ENCODE measurements at places on chromosomes 1 and 21. TPM values are rescaled to one million over a fixed set of nuclear protein-coding genes. Genes with fewer than 3 reads are reported as not detected.

- no peaks in the 10 kb centered on the region for H3K36me3 ChIP-seq
- no peak for DNase-seq
- peaks cover 17% of the 10 kb centered on the region for H3K4me1 ChIP-seq
- peak overlapping the region; percentile 87 for H3K4me3 ChIP-seq
- peak overlapping the region; percentile 64 for H3K27ac ChIP-seq
- H3K27me3 ChIP-seq: no peaks in the 10 kb centered on the region
These were observed 518 bp downstream of the PLOD1 start for GRCh38 chr1:11935057-11935412.

DNA sequence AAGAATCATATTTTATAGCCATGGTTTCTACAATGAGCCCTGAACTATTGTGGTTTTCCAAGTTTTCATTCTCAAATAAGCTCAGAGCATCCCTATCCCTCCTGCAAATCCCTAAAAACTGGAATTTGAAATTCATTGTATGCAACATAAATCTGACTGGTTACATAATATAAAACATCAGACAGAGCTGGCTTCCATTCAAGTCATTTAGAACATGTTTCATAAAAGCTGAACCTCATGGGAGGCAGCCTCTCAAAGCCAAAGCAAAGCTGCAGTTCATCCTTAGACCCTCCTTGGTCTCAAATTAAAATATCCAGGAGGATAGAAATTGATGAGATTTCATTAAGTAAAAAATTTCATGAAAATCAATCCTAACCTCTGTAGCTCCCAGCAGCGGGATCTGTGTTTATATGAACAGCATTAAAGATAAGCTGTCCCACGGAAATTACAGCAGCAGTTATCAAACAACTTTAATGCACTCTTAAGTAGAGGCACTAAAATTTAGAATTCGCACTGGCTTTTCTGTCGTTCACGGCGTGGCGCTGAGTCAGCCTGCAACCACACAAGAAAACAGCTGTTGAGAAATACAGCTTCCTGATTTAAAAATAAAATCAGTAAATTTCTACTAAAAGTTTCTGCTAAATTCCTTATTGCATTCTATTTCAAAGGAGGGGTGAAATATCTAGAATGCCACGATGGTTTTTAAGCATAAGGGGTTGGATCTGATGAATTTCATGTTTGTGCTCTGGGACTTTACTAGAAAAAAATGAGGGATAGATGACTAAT is 99.9 kb upstream of the TIAM1 start:
- no peaks in the 10 kb centered on the region for H3K36me3 ChIP-seq
- H3K27me3 ChIP-seq: no peaks in the 10 kb centered on the region
- peaks cover 3% of the 10 kb centered on the region for H3K4me1 ChIP-seq
- no peak for DNase-seq

DNA sequence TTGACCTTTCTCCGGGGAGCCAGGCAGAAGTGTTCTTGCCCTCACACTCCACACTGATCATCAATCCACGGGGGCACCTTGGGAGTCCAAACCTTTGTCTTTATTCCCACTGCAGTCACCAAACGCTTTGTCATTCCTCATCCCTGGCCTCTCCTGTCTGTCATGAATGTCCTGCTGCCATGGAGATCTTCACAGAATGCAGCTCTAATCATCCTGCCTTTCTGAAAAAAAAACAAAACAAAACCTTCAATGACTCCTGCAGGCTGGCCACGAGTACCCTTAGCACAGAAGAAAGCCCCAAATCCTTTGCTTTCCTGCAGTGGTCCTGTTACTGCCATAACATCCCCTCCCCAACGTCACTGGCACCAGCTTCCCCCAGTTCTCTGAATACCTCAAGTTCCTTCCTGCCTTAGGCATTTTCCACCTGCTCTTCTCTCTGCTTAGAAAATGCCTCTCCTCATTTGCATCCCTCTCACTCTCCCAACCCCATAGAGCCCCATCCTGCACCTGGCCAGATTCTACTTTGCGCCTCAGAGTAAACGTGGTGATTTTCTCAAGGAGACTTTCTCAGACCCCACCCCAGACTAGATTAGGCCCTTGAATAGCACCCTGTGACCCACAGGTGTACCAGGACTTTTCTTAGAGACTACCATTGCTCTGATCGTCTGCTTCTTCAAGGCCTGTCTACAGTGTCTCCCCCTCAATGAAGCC is 131.2 kb downstream of the AK5 start:
- H3K4me1 ChIP-seq: no peaks in the 10 kb centered on the region
- H3K27ac ChIP-seq: no peak overlapping the region
- no peaks in the 10 kb centered on the region for H3K27me3 ChIP-seq
- H3K4me3 ChIP-seq: no peak overlapping the region

DNA sequence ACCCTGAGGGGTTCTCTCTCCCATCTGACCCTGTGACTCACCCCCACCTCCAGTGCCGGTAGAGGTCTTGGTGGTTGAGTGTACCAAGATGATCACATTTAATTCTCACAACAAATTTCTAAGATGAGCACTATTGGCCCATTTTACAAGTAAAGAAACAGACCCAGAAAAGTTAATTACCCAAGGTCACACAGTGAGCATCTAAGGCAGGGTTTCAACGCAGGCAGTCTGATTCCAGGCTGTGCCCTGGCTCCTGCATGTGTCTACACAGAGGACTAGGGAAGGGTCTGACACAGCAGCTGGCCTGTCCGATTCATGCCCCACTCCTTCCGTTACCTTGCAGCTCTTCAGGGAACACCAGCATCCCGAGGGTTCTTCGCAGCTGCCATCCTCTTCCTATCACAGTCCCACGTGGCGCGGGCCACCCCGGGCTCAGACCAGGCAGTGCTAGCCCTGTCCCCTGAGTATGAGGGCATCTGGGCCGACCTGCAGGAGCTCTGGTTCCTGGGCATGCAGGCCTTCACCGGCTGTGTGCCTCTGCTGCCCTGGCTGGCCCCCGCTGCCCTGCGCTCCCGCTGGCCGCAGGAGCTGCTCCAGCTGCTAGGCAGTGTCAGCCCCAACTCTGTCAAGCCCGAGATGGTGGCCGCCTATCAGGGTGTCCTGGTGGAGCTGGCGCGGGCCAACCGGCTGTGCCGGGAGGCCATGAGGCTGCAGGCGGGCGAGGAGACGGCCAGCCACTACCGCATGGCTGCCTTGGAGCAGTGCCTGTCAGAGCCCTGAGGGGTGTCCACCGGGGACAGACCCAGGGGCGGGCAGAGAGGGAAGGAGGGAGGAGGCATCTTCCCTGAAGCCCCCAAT is 7.5 kb downstream of the NCDN start:
- no peaks in the 10 kb centered on the region for H3K36me3 ChIP-seq
- no peaks in the 10 kb centered on the region for H3K27me3 ChIP-seq
- DNase-seq: no peak
- H3K4me3 ChIP-seq: no peak overlapping the region

- no peak for DNase-seq
- H3K27me3 ChIP-seq: no peaks in the 10 kb centered on the region
- no peaks in the 10 kb centered on the region for H3K4me1 ChIP-seq
- H3K4me3 ChIP-seq: no peak overlapping the region
These were observed 6.8 kb downstream of the TFF2 start for GRCh38 chr21:42343963-42344510.

GRCh38 chr1:213415691-213416380 is 364.8 kb downstream of the RPS6KC1 start:
- DNase-seq: no peak
- H3K36me3 ChIP-seq: no peaks in the 10 kb centered on the region
- no peaks in the 10 kb centered on the region for H3K4me1 ChIP-seq
- no peaks in the 10 kb centered on the region for H3K27me3 ChIP-seq
- no peak overlapping the region for H3K4me3 ChIP-seq

DNA sequence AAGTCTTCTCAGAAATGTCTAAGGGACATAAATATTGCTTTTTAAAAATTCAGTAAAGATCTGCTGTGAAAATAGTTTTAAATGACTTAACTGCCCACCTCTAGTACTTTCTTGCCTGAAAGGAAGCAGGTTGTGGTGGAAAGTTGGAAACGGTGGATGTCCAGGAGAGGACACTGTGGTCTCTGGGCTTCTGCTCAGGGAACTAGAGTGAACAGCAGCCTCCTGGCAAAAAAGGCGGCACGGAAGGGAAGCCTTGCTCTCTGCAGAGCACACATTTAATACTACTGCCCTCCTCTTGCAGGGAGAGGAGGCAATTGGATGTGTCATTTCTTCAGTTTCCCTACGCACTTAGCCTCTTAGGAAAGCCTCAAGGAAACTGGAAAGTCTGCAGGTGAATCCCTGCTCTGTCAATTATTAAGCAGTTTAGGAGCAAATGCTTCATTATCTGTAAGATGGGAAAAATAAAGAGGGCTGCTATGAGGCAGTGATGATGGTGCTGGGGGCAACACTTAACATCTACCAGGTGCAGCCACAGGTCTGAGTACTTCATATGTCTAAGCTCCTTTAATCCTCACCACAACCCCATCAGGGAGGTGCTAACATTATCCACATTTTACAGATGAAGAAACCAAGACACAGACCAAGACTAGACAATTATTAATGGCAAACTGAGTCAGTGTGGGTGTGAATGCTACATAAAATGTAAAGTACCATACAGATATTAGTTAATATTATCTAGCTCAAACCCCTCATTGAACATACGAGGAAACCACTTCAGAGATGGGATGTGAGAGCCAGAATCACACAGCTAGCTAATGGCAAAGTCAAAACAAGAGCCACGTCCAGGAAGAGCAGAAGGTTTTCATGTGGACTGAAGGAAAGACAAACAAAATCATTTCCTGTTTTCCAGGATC is 108.9 kb upstream of the ADAR start:
- no peak for DNase-seq
- no peak overlapping the region for H3K4me3 ChIP-seq
- H3K4me1 ChIP-seq: peaks cover 8% of the 10 kb centered on the region
- no peaks in the 10 kb centered on the region for H3K27me3 ChIP-seq
- H3K36me3 ChIP-seq: no peaks in the 10 kb centered on the region

- H3K4me3 ChIP-seq: no peak overlapping the region
- peaks cover 3% of the 10 kb centered on the region for H3K4me1 ChIP-seq
- no peak overlapping the region for H3K27ac ChIP-seq
- H3K36me3 ChIP-seq: no peaks in the 10 kb centered on the region
These were observed 65.9 kb downstream of the NDUFS5 start for GRCh38 chr1:39091845-39092645.

- DNase-seq: no peak
- no peak overlapping the region for H3K4me3 ChIP-seq
- no peaks in the 10 kb centered on the region for H3K36me3 ChIP-seq
- no peaks in the 10 kb centered on the region for H3K4me1 ChIP-seq
- H3K27ac ChIP-seq: no peak overlapping the region
- no peaks in the 10 kb centered on the region for H3K27me3 ChIP-seq
These were observed 24.7 kb upstream of the LRRC47 start for GRCh38 chr1:3821004-3821403.

GRCh38 chr1:56920591-56921001 is 45.2 kb downstream of the C8B start:
- no peaks in the 10 kb centered on the region for H3K27me3 ChIP-seq
- no peak overlapping the region for H3K27ac ChIP-seq
- H3K4me1 ChIP-seq: no peaks in the 10 kb centered on the region
- H3K4me3 ChIP-seq: no peak overlapping the region
- H3K36me3 ChIP-seq: no peaks in the 10 kb centered on the region

GRCh38 chr21:32812035-32812434 is 40.5 kb upstream of the PAXBP1 start:
- H3K4me3 ChIP-seq: no peak overlapping the region
- no peak overlapping the region for H3K27ac ChIP-seq
- DNase-seq: no peak
- no peaks in the 10 kb centered on the region for H3K27me3 ChIP-seq

GRCh38 chr1:188825471-188825870 is 1652.2 kb downstream of the BRINP3 start:
- H3K4me3 ChIP-seq: no peak overlapping the region
- H3K27me3 ChIP-seq: no peaks in the 10 kb centered on the region
- no peak for DNase-seq
- no peak overlapping the region for H3K27ac ChIP-seq
- H3K4me1 ChIP-seq: no peaks in the 10 kb centered on the region

DNA sequence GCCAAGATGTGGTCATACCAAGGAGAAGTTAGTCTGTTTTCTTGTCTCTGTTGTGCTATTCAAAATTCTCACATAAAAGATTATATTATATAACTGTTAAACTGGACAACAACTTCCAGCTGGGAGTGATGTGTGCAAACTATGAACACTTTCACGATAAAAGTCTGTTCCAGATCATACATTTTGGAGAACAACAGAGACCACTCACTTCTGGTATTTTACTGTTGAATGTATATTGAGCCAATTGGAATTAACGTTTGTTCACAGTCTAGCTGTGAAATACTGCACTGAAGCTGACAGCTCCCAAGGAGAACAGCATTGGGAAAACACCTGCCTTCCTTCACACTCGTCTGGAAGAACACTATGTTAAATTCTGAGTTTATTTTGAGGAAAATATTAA is 860 bp upstream of the SHCBP1L start:
- no peak overlapping the region for H3K27ac ChIP-seq
- H3K4me3 ChIP-seq: no peak overlapping the region
- peaks cover 4% of the 10 kb centered on the region for H3K4me1 ChIP-seq
- no peaks in the 10 kb centered on the region for H3K27me3 ChIP-seq

- H3K36me3 ChIP-seq: no peaks in the 10 kb centered on the region
- H3K27me3 ChIP-seq: no peaks in the 10 kb centered on the region
- H3K27ac ChIP-seq: no peak overlapping the region
- DNase-seq: no peak
- no peak overlapping the region for H3K4me3 ChIP-seq
- no peaks in the 10 kb centered on the region for H3K4me1 ChIP-seq
These were observed 133.4 kb downstream of the COP1 start for GRCh38 chr1:176073524-176074157.

DNA sequence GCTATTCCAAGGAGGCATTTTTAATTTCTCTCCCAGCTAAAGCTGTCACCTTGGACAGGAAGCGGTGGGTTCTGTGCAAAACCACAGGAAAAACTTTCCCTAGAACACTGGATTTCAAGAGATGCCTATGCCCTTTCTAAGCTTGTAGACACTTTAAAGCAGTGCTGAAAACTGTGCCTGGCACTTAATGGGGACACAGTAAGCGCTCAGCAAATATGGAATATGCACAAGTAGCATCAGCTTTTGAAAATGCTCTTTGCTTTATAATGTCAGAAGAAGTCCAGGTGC is 50.9 kb upstream of the TARBP1 start:
- DNase-seq: no peak
- H3K4me1 ChIP-seq: peaks cover 30% of the 10 kb centered on the region
- peak overlapping the region; percentile 98 for H3K27ac ChIP-seq
- no peaks in the 10 kb centered on the region for H3K27me3 ChIP-seq
- H3K4me3 ChIP-seq: no peak overlapping the region

CYP4A11 gene
- not detected for total RNA-seq

WDR64 gene
- not detected for total RNA-seq

Data from ovary (tissue), 10 donors.